ENCODE measurements at places on chromosomes 7 and 10.

DNA sequence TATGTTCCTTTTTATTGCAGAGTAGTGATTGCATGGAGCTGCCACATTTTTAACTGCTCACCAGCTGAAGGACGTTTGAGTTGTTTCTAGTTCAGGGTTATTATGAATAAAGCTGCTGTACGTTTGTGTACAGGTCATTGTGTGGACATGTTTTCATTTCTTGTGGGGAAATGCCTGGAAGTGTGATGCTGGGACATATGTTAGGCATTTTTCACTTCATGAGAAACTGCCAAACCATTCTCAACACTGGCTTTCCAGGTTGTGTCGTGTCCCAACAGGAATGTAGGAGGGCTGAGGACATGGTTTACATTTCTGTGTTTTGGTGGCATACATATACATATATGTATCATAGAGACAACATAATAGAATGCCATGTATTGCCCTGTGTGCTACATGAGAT lies 73.0 kb downstream of the NEURL1 start:
- DNase-seq: no peak

DNA sequence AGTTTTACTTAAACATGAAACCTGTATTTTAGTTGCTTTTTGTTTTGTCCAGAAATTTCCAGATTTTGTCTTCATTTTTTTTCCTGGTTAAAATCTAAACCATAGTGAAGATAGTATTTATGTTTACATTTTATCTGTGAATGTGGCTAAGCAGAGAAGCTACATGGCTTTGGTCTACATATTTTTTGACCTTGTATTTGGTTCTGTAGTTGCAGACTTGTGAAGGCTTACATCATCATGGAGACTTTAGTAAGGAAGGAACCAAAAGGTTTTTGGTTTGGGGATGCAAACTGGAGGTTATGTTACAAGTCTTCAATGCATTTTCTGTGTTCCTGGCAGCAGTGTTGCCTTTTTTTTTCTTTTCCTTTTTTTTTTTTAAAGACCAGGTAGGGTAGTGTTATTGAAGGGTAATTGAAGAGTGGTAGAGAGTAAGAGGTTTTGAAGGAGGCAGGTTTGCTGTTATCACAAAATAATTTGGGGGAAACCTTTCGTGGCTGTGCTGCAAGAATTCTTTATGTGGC lies 30.9 kb upstream of the VDAC2 start:
- DNase-seq: no peak

- no peak for DNase-seq
These were observed 78.7 kb upstream of the ABI1 start for GRCh38 chr10:26939290-26939961.

GRCh38 chr7:137962875-137963507 lies 38.9 kb downstream of the CREB3L2 start:
- DNase-seq: no peak

- no peak for DNase-seq
These were observed 26.6 kb upstream of the DDC start for GRCh38 chr7:50591480-50592438.

- no peak for DNase-seq
These were observed 74.0 kb upstream of the ITGB1 start for GRCh38 chr10:33031815-33032653.

GRCh38 chr7:33590916-33591315 lies 314.4 kb upstream of the BMPER start:
- DNase-seq: no peak

- DNase-seq: no peak
These were observed 173.9 kb upstream of the GRB10 start for GRCh38 chr7:50956522-50957155.

- DNase-seq: no peak
These were observed 140.7 kb downstream of the RGS10 start for GRCh38 chr10:119401671-119402395.

- DNase-seq: no peak
These were observed 5.8 kb downstream of the GHRHR start for GRCh38 chr7:30969604-30969970.

All from RWPE2 (cell line).